ENCODE measurements at places on chromosomes 4 and X. TPM values are rescaled to one million over a fixed set of nuclear protein-coding genes. Genes with fewer than 3 reads are reported as not detected.

FAM13A gene
- 5.8 TPM for total RNA-seq

- no peak overlapping the region for H3K27ac ChIP-seq
- DNase-seq = no peak
- H3K27me3 ChIP-seq = no peaks in the 10 kb centered on the region
Observed at GRCh38 chr4:39877971-39878370, 99.7 kb downstream of the PDS5A start.

DNA sequence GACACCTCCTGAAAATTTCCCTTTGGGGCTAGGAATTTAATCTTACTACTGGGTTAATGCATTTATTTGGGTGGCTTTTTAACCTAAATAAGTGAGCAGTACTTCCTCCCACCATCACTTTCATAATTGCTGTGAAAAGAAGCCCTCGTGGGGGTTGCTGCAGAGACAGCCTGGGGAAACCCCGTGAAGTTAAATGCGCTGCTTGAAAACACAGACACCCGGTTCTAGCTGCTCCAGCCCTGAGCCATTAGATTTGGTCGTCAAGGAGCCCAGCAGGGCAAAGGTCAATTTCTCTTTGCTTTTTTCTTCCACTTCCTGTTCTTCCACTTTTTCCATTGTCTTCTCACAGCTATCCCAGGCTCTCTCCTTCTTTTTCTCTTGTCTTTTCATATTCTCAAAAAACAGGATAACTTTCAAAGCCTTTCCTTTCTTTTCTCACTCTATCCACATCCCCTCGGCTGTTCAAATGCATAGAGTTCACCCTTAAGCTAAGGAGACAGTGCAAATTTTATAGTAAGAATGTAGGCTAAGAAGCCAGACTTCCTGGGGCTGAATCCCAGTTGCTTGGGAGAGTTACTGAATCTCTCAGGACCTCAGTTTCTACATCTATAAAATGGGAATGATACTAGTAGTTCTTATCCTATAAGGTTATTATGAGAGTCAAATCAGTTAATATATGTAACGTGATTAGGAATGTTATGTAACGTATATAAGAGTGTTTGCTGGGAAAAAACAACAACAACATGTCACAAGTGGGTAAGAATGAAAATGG, 91.5 kb upstream of the ZNF827 start:
- DNase-seq = no peak
- no peak overlapping the region for H3K27ac ChIP-seq
- no peak overlapping the region for H3K4me3 ChIP-seq
- H3K36me3 ChIP-seq = no peaks in the 10 kb centered on the region

DNA sequence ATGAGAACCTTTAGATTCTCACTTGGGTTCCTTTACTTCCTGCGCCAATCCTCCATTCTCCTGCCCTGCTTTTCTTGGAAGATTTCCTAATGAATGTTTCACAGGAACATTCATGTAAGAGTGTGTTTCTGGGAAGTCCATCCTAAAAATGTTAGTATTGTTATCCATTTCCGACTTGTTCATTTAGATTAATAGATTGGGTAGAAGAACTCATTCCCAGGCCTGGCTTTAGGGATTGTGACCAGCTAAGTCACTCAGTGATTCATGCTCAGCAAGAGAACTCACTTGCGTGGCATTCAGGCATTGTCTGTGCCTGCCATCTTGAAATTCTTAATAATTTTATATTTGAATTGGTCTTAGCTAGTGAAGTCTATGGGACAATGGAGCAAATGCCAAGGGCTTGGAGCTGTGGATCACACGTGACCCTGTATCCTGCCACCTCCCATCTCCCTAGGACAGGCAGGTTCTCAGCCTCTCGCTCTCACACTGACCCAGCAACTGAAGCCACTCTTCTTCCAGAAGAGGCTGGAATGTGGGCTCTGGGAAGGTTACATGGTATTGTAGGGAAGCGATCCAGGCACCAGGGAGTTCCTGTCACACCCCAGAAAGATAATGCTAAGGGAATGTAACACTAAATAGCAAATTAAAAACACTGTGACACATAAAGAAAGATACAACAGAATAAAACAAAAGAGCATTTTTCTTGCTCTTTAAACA, 562.1 kb downstream of the TMA16 start:
- H3K27ac ChIP-seq = no peak overlapping the region
- no peak overlapping the region for H3K4me3 ChIP-seq
- H3K4me1 ChIP-seq = no peaks in the 10 kb centered on the region
- H3K27me3 ChIP-seq = no peaks in the 10 kb centered on the region
- H3K36me3 ChIP-seq = no peaks in the 10 kb centered on the region

SHROOM4 gene
- total RNA-seq = 0.13 TPM

GRCh38 chrX:13367950-13368349, 48.1 kb upstream of the ATXN3L start:
- no peaks in the 10 kb centered on the region for H3K36me3 ChIP-seq
- DNase-seq = no peak
- H3K4me1 ChIP-seq = no peaks in the 10 kb centered on the region
- H3K27me3 ChIP-seq = no peaks in the 10 kb centered on the region
- no peak overlapping the region for H3K27ac ChIP-seq

DNA sequence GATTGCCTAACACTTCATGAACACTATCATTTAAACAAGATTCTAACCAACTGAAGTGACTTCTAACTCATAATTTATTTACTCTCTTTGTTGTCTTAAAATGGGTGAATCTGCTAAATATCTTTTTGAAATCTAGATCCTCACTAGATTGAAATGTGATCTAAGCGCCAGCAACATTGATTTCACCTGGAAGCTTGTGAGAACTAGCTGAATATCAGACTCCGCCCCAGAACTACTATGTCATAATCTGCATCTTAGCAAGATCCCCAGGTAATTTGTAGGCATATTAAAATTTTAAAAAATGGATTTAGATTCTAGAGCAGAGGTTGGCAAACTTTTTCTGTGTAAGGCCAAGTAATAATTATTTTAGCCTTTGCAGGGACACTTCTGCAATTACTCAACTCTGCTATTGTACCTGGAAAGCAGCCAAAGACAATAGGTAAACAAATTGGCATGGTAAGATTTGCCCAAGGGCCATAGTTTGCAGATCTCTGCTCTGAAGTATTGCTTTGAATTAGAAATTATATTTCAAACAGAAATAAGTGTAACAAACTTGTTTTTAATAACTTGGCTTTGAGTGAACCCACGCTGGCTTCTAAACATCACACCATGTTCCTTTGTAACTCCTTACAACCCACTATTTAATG, 121.5 kb downstream of the REELD1 start:
- H3K27me3 ChIP-seq = no peaks in the 10 kb centered on the region
- H3K4me1 ChIP-seq = no peaks in the 10 kb centered on the region
- H3K27ac ChIP-seq = no peak overlapping the region
- no peak overlapping the region for H3K4me3 ChIP-seq
- no peak for DNase-seq

- DNase-seq = no peak
- peaks cover 10% of the 10 kb centered on the region for H3K36me3 ChIP-seq
- no peaks in the 10 kb centered on the region for H3K27me3 ChIP-seq
- no peak overlapping the region for H3K27ac ChIP-seq
- H3K4me1 ChIP-seq = no peaks in the 10 kb centered on the region
Observed at GRCh38 chr4:11429699-11430045, 978 bp upstream of the HS3ST1 start.

ZFP92 gene
- 0.90 TPM for total RNA-seq

GRCh38 chr4:122469457-122469856, 12.9 kb upstream of the IL2 start:
- H3K4me1 ChIP-seq = no peaks in the 10 kb centered on the region
- H3K36me3 ChIP-seq = no peaks in the 10 kb centered on the region

BEND2 gene
- not detected for total RNA-seq

DNA sequence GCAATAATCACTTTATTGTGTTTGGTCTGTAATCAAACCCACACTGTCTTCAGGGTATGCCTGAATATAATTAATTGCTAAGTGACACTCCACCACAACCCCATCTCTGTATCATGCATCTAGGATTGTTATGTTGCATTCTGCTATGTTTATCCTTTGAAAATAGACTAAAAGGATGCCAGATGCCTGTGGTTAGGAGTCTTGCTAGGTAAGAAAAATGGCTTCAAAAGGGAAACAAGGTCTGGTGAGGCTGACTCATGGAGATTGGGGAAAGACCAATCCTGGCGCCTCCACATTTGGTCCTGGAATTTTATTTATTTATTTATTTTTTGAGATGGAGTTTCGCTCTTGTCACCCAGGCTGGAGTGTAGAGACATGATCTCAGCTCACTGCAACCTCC, 360.5 kb upstream of the SLC7A11 start:
- H3K36me3 ChIP-seq = no peaks in the 10 kb centered on the region
- no peaks in the 10 kb centered on the region for H3K4me1 ChIP-seq
- H3K27ac ChIP-seq = no peak overlapping the region
- no peak overlapping the region for H3K4me3 ChIP-seq
- H3K27me3 ChIP-seq = no peaks in the 10 kb centered on the region
- no peak for DNase-seq

DNA sequence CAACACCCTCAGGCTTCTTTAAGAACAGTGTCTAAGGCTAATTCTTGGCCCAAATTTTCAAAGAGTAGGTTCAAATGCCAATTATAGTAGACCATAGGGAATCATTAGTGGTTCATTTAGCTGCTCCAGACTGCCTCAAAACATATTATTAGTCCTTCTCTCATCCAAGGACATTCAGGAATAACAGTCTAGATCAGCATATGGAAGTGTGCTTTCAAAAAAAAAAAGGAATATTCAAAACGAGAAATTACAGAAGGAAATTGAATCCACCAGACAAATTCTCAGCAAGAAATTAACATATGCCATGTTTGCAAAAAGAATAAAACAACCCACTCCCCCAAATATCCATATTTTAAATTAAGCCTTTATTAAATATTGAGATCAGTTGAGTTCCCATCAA, 293.1 kb downstream of the SMARCA1 start:
- H3K4me1 ChIP-seq = no peaks in the 10 kb centered on the region
- no peak overlapping the region for H3K4me3 ChIP-seq
- no peaks in the 10 kb centered on the region for H3K27me3 ChIP-seq

DNA sequence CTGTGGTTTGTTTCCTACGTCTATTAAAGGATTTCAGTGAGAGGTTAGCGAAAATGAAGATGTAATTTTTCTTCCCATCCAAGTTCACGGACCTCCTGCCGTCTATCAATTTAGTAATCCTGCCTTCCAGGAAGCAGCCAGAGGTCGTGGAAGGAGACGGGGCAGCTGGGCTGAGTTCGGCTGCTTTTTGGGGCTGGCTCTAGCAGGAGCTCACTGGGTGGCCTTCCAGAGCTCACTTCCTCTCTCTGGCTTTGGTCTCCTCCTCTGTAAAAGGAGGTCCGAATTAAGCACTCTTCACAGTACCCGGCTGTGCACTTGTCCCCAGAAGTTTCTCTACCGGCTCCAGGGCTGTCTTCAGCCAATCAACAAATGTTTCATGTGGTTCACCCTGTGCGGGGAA, 295.4 kb downstream of the BCOR start:
- H3K36me3 ChIP-seq = no peaks in the 10 kb centered on the region
- no peaks in the 10 kb centered on the region for H3K4me1 ChIP-seq
- H3K27me3 ChIP-seq = no peaks in the 10 kb centered on the region
- no peak overlapping the region for H3K4me3 ChIP-seq

MAGEA10 gene
- not detected for total RNA-seq

RGS12 gene
- 24.3 TPM for total RNA-seq

- no peaks in the 10 kb centered on the region for H3K27me3 ChIP-seq
- DNase-seq = no peak
- no peak overlapping the region for H3K4me3 ChIP-seq
- no peaks in the 10 kb centered on the region for H3K36me3 ChIP-seq
- H3K27ac ChIP-seq = no peak overlapping the region
Observed at GRCh38 chr4:10721616-10722015, 37.0 kb upstream of the CLNK start.

BLTP1 gene
- 24.5 TPM for total RNA-seq

GRCh38 chrX:5681159-5681558, 547.5 kb downstream of the NLGN4X start:
- H3K36me3 ChIP-seq = no peaks in the 10 kb centered on the region
- no peak overlapping the region for H3K4me3 ChIP-seq
- H3K27me3 ChIP-seq = no peaks in the 10 kb centered on the region

DNA sequence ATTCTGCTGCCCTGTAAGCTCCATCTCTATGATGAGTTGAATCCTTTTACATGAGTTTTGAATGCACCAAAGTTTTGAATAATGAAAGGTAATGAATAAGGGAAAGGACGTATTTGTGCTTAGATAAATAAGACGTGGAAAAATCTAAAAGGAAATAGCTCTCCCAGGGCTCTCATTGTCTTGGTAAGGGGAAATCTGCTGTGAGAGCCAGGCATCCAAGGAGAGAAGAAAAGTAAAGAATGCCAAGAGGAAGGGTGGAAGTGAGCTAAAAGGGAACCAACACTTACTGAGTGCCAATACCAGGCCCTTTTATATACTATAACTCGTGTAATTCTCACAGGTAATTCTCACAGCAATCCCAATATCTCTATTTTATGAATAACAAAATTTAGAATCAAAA, 62.6 kb upstream of the KLHL13 start:
- no peaks in the 10 kb centered on the region for H3K4me1 ChIP-seq
- no peak overlapping the region for H3K4me3 ChIP-seq
- no peak for DNase-seq
- no peak overlapping the region for H3K27ac ChIP-seq
- H3K27me3 ChIP-seq = no peaks in the 10 kb centered on the region

FAM241A gene
- total RNA-seq = 0.90 TPM

DHX15 gene
- total RNA-seq = 118 TPM

ETDB gene
- not detected for total RNA-seq

- H3K4me3 ChIP-seq = no peak overlapping the region
Observed at GRCh38 chr4:151801547-151802516, 41.0 kb upstream of the GATB start.

PAGE4 gene
- total RNA-seq = not detected

MAGED4 gene
- total RNA-seq = 0.74 TPM

GRCh38 chr4:57504139-57504538, 394.0 kb upstream of the IGFBP7 start:
- no peaks in the 10 kb centered on the region for H3K27me3 ChIP-seq
- no peaks in the 10 kb centered on the region for H3K4me1 ChIP-seq
- no peak overlapping the region for H3K27ac ChIP-seq
- H3K36me3 ChIP-seq = no peaks in the 10 kb centered on the region
- DNase-seq = no peak
- H3K4me3 ChIP-seq = no peak overlapping the region

DNA sequence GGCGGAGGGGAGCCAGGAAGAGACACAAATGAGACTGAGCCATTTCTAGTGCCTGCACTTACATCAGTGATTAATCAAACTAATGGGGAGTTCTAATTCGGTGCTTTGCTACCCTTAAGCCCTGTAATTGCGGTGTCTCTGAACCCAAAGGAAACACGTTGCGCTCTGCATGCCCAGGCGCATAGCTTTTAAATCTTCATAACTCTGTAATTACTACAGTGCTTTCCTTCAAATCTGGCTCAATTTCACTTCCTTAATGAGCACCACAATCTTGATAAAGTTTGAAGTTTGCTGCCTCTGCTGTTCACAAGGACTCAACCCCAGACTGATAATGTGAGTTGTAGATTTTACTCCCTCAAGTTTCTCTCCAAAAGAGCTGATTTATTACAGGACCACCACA, 5.7 kb upstream of the NHS start:
- no peaks in the 10 kb centered on the region for H3K36me3 ChIP-seq
- DNase-seq = no peak
- no peak overlapping the region for H3K4me3 ChIP-seq
- no peaks in the 10 kb centered on the region for H3K4me1 ChIP-seq
- H3K27ac ChIP-seq = no peak overlapping the region

DNA sequence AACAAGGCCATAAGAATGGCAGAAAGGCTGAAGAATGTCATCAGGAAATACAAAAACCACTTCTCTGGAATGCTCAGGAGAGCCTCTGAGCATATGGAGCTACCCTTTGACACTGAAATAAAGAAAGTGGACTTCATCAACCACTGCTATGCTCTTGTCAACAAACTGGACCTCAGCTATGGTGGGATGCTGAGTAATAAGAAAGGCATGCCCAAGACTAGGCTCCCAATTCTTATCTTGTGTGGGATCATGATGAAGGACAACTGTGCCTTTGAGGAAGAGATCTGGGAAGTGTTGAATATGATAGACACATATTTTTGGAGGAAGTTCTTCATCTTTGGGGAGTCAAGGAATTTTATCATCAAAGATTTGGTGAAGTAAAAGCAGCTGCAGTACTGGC, 86.9 kb upstream of the MAGEB16 start:
- no peak overlapping the region for H3K27ac ChIP-seq
- H3K4me1 ChIP-seq = no peaks in the 10 kb centered on the region
- H3K4me3 ChIP-seq = no peak overlapping the region

Data from Panc1 (cell line).